ENCODE measurements at places on chromosomes 12 and 14.

DNA sequence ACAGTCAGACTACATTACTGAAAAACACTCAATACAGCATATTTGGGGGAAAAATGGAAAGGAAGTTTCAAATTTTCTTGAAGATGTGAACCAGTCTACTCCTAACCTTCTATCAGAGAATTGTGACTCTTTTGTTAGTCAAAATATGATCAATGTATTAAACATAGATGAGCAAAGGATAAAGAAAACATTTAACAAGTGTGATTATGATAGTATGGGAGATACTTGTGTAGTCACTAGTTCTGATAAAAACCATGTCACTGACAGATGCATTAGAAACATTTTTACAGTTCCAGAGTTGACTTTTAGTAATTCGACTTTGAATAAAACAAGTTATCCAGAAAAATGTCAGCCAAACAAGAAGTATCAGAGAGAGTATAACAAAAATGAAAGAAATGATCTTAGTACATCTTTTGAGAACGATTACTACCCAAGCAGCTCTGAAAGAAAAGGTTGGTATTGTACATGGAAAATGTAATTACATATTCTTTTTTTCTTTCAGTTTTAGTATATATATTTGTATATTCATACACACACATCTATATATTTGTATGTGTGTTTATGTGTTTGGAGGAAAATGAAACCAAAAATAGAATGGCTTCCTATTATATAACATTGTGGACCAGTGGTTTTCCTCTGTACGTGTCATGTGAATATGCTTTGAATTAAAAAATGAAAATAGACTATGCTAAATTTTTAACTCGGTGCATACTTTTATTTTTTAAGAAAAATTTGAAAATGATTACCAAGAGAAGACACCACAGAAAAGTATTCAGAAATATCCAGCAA is 63.3 kb upstream of the ABCD2 start:
- no peak for DNase-seq

GRCh38 chr14:61744238-61744637 is 18.0 kb upstream of the SNAPC1 start:
- no peak for DNase-seq

DNA sequence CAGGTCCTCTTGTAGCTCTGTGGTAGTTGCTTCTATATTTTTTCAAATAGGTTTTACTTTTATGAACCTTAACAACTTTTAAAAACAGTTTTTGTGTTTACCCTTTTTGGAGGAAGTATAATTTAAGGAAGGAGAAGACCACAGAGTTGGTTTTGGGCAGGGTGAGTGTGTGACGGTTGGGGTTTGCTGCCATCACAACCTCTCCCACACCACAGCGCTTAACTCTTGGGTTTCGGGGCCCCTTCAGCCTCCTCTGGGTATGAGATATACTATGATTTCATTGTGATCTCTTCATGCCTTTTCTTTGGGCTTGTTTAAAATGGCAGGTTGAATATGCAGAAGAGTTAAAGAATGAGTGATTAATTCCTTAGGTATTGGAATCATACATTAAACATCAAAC is 228.7 kb upstream of the CRY1 start:
- no peak for DNase-seq

DNA sequence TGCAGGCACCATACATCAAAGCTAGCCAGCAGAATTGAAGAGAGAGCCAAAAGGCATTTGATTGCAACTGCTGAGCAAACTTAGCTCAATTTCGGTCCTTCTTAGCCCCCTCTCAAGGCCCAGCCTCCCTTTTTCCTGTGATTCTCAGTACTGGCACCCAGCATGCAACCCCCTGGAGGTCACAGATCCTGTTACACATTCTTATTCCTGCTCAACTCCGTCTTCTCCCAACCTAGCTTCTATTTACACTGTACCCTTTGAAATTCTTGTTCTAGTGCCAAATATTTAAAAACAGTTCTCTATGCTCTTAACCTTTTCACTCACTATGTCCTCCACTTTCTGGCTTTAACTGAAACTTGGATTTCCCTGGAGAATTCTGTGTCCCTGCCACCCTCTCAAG is 131.3 kb upstream of the CPSF6 start:
- DNase-seq: no peak

GRCh38 chr14:96256407-96256806 is 397 bp downstream of the BDKRB1 start:
- no peak for DNase-seq

- no peak for DNase-seq
These were observed 171.9 kb downstream of the PRKCH start for GRCh38 chr14:61493239-61493638.

- DNase-seq: no peak
These were observed 1061.8 kb downstream of the BCL11B start for GRCh38 chr14:98210045-98210672.

DNA sequence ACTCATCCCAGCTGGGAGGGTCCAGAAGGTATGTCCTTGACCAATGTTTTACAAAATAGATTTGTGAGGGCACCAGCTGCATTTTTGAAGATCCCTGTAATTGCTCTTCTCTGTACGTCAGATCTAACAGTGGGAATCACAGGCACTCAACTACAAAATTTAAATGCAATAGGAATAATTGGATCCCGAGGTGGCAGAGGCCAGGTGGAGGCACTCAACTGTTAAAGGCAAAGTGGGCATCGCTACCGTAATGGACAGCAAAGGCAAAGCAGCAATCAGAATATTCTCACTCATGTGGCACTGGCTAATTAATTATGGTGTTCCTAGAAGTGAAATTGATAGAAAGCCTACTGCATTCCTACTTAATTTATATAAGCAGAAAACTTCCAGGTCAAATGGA is 27.9 kb upstream of the PSMC1 start:
- DNase-seq: no peak

DNA sequence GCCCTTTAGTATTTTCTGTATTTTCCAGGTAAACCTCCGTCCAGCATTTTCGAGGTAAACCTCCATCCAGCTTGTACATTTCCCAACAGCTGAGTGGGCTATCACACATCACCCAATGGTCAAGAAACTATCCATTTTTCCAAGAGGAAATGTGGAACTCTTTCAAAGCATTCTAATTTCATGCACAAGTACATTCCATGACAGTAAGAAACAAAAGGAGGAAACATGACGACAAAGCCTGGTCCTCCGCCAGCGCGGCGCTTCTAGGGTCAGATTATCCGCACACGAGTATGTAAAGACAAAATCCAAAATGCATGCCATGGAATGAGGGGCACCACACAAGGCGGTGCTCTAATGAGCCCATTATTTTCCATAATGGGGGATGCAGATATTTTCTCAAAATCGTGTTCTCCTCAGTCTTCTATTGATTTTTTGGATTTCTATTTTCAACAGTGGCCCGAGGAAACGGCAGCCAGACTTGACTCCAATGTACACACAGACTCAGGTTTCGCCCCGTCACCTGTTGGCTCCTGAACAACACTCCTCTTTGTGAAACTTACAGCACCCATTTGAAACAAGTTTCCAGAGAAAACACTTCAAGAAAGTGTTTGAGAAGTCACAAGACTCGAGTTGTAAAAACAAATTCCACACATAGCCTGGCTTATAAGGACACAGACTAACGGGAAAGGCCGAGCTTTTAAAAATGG is 107.4 kb downstream of the PRICKLE1 start:
- no peak for DNase-seq

DNA sequence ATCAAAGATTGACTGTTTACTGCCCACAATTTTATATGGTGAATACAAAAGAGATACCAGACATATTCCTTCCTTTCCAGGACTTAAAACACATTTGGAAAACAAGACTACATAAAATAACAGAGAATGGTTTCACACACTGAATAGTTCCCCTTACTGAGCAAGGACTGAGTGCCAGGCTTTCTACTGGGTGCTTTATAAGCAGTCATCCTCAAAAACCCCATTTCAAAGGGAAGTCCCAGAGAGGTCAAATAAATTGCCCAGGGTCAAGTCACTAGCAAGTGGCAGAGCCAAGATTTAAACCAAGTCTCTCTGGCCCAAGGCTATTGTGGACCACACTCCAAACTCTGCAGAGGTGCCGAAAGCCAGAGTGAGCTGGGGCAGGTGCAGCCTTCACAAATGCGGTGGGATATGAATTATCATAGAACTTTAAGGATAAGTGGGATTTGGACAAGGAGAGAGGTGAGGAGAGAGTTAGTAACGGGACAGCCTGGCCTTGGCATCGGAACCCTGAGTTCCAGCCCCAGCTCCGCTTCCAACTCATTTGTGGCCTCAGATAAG is 9.1 kb upstream of the RPAP3 start:
- DNase-seq: no peak

GRCh38 chr14:75757644-75758402 is 96.8 kb downstream of the TTLL5 start:
- DNase-seq: no peak

- DNase-seq: no peak
These were observed 316.2 kb downstream of the NPAS3 start for GRCh38 chr14:33254861-33255395.

DNA sequence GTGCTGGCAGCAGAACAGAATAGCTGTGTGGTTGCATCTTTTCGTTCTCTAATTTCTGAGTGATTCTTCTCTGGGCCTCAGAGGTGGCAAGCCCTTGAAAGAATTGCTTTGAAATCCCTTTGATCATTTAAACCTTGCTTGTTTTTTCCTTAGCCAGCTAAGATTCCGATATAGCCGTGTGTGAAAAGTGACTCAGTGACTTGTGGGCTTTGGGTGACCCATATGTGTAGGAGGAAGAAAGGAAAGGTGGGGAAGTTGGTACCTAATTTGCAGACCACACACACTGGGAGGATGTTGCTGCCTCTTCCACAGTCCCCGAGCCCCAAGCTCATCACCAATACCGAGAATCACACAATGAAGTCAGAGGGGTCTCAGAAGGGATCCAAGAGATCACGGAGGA is 18.8 kb downstream of the SLC24A4 start:
- no peak for DNase-seq

DNA sequence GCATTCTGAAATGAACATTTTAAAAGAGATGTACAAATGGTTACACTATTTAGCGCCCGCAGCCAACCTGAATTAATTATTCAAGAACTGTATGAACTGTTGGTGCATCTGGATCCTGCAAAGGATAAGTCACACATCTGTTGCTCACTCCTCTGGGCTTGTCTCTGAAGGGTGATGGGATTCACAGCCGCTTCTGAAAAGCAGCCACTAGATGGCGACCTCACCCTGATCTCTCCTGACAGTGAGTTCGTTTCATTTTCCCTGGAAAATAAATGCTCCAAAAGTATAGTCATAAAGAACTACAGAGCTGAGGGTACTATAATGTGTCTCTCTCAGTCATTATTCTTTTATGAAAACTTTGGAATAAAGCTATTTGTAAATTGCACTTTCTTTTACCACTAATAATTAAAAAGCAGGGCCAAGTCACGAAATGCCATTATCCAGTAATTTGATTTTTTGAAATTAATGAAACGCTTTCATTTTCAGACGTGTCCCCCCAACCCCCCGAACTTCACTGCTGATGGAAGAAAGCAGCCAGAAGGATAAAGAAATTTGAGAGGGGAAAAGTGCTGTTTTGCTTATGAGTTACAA is 789.6 kb downstream of the NRXN3 start:
- DNase-seq: peak; percentile 28

- no peak for DNase-seq
These were observed 13.3 kb downstream of the SLC15A4 start for GRCh38 chr12:128810182-128811127.

Data from NCI-H510A (cell line).